CD14-positive monocyte (primary cell): ENCODE measurements at places on chromosomes 6 and 20.

- no peak for DNase-seq
These were observed 67.2 kb upstream of the PTGIS start for GRCh38 chr20:49635166-49635565.

GRCh38 chr6:53009056-53009455, 14.0 kb upstream of the GSTA4 start:
- no peak for DNase-seq

GRCh38 chr6:17851720-17852161, 135.7 kb downstream of the KIF13A start:
- DNase-seq, result no peak

DNA sequence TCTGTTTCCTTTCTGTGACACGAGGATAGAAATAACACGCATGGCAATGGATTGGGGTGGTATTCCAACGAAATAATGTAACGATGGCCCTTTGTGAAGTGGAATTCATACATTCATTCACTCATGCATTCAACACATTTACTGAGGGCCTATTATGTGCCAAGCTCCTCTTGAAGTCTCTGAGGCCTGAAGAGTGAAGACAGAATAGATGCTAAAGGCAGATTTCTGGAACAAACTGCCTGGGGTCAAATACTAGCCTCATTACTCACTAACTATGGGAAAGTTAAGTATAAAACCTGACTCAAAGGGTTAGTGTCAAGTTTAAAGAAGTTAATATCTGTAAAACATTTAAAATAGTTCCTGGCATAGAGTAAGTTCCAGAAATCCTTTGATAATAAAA, 279.6 kb upstream of the SULF2 start:
- no peak for DNase-seq

- DNase-seq, result no peak
These were observed 11.8 kb upstream of the FOXF2 start for GRCh38 chr6:1377526-1377925.

DNA sequence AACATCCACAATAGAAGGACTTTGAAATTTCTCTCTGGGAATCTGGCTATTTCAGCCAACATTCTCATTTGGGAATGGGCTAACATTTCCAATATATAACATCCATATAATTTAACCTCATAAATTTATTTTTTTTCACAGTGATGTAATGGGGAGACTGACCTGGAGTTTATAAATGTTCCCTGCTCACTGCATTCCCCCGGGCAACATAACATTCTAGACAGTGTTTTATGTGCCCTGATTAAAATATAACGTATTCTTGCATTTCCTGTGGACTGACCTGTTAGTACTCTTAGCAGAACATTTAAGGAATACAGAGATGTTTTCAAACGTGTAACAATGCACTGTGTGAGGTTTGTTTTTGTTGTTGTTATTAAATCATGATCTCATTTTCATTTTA, 20.9 kb downstream of the TSHZ2 start:
- DNase-seq, result no peak

- DNase-seq, result no peak
These were observed 131.1 kb downstream of the PXDC1 start for GRCh38 chr6:3620389-3620788.

DNA sequence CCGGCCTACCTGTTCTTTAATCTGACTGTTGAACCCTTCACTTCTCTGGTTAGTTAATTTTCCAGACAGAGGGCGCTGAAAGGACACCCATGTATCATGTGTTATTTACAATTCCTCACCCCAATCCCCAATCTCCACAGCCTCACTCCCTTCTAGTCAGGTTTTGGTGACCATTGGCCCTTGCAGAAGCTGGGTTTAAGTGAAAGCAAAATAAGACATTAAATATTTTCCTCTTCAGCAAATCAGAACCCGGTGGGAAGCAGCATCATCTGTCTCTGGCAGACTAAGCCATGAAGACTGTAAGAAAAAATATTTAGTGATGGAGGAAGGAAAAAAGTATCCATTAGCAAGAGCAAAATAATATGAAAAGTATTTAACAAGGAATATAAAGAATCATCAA, 9.4 kb upstream of the HLA-DQA1 start:
- DNase-seq, result peak; percentile 77

DNA sequence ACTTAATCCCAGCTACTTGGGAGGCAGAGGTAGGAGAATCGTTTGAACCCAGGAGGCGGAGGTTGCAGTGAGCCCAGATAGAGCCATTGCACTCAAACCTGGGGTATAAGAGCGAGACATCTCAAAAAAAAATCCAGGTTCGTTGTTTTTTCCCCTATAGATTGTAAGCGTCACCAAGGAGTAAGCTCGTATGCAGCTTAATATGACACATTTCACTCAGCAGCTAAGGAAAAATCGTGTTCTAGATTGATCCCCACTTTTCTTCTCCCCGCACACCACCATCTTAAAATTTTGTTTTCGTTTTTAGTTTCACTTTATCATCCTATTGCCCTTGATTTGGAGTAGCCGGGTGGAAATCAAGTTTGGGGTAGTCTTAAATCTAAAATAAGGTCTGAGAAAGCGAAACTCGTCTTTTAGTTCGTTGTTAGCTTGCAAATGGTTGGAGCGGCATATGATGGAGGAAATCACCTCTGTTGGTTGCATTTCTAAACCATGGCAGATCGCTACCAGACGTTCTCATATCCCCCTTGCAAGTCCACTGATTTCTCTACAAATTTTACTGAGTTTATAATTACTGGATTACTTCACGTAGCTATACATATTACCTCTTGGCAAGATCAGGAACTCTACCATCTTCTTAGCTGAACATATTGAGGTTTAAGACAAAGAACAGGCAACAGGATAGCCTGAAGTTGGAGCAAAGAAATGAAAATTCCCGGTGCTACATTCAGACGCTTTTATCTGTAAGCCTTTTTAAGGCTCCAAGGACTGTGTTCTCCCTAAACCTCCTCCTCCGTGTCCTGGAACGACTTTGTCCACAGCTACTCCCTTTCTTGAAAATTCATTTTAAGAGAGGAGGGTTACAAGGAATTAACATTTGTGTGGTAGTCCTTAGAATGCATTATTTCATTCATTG, 91.1 kb upstream of the BTN3A2 start:
- DNase-seq, result peak; percentile 28

- DNase-seq, result no peak
These were observed 581.4 kb upstream of the MMS22L start for GRCh38 chr6:97864366-97864765.

GRCh38 chr20:5282561-5282960, 34.2 kb downstream of the PROKR2 start:
- no peak for DNase-seq

DNA sequence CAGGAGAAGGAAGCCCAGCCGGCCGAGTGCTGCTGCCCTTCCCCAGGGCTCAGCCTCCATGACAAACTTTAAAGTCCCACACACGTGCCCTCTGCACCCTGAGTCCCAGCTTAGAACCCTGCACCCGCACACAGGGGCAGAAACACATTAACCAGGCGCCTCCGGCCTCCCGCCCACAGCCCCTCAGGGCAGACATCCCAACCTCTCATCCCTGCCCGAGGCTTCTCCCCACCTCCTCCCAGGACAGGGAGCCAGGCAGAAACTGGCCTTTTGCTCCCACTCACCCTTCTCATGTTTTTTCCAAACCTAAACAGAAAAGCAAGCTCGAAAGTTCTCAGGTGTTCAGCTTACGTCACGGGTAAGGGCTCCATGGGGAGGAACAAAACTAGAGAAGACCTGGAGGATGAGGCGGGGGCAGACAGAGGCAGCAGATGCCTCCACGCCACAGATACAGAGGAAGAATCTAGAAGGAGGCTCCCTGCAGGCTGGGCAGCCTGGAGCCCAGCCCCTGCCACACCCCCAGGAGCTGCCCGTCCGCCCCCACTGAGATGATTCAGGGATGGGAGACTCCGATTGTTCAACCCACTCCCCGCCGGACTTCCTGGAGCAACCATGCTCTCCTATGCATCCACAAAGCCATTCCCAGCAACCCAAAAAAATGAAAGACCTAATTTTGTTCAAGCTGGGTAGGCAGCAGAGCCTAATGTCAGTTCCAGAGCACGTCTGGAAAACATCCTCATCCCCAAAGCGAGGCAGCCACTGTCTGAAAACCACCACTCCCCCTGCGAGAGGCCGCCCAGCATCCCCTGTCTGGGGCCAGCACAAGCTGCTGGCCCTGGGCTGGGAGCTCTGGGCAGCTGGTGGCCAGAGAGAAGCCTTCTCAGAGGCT, 8.8 kb downstream of the KCNQ2 start:
- DNase-seq, result no peak

DNA sequence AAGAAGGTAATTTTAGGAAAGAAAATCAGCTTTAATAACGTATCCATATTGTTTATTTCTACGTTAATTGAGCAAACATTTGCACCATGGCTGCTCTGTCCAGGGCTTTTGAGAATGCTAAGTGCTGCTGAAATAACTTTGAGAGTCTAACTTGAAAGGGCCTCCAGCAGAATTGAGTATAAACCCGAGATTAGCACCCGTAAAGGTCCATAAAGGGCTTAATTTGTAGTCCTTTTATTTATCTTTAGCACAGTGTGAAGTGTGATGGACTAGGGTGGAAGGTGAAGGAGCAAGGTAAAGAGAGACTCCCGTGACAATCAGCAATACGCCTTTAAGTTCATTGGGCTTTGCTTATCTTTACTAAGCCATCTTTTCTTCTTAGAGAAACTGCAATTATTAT, 77.7 kb upstream of the SUPT3H start:
- no peak for DNase-seq

DNA sequence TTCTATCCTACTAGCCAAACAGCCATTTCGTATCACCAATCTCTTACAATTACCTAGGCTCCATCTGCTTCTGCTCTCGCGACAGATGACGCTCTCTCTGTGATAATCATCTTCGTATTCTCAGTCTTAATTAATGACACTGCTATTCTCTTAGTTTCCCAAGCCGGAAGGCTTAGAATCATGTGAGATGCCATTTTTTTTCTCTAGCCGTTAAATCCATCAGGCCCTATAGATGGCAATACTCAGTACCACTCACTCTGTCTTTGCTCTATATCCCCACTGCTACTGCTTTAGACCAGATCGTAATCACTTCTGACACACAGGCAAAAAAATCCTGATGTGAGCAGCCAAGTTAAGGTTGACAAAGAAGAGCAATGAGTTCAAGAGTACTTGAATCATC, 2.1 kb upstream of the THEMIS start:
- DNase-seq, result no peak

DNA sequence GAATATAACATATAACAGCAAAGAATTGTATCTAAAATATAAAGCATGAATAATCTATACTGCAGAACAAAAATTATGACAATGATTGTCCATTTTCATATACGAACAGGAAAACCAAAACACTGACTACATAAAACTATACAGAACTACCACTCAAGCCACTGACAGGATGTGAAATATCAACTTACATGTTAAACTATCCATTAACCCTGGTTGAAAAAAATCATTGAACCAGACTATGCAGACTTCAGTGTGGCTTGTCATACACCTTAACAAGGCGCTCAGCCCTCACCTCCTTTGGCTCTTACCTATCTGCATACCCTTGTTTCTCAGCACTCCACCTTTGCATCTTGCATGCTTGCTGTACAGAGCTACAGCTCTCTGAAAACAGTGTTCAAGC, 34.9 kb downstream of the ASCC3 start:
- no peak for DNase-seq

GRCh38 chr6:11276911-11277274, 44.4 kb upstream of the NEDD9 start:
- no peak for DNase-seq

GRCh38 chr20:14861028-14861699, 523.8 kb upstream of the FLRT3 start:
- DNase-seq, result no peak

DNA sequence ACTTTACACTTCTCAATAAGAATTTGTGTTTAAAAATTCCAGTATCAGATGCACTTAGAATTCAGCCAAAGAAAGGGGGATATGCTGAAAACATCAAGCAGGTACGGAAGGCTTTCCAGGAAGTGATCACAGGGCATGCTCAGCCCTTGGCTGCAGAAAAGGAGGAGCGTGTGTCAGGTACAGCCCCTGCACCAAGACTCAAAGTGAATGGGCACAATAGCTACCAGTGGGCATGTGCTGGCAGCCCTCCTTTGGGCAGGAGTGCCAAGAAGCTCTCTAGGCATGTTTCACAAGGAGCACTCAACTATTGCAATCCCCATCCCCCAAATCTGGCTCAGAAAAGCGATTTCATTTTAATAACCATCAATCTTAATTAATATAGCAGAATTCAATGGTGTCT, 298.8 kb downstream of the GMDS start:
- DNase-seq, result no peak

DNA sequence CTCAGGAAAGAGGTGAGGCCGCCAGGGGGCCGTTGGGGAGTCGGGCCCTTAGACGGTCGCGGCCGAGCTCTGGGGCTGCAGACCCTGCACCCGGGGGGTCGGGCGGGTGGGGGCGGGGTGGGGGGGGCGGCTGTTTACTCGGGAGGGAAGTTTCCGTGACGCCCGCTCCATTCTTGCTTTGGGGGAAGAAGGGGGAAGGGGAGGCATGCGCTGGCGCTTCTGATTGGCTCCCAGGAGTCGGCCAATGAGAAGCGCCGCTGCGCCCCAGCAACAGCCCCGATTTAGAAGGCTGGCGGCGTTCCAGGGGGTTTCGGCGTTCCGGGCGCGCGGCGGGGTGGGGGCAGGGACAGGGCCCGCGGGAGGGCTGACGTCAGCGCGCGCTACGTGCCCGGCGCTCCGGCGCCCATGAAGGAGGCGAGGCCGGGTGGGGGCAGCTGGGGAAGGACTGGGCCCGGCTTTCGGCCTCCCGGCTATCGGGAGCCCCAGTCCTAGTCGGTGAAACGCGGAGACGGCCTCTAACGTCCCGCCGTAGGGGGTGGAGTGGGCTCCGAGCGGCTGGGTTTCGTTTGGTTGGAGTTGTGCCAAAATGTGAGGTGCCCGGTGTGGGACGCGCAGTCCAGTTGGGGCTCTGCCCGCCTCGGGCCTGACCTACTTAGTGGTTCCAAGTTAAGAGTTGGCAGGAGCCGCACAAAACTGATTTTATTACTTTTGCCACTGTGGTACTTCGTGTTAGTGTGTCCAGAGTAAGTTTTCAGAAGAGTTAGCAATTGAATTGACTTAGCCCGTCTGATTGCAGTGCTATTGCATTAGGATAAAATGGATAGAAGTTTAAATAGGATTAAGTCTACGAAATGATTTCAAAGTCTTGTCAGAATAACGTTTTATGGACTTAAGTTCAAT, 1.1 kb downstream of the PNRC1 start:
- DNase-seq, result peak; percentile 98

GRCh38 chr6:132693478-132693877, 20.4 kb downstream of the VNN1 start:
- no peak for DNase-seq

DNA sequence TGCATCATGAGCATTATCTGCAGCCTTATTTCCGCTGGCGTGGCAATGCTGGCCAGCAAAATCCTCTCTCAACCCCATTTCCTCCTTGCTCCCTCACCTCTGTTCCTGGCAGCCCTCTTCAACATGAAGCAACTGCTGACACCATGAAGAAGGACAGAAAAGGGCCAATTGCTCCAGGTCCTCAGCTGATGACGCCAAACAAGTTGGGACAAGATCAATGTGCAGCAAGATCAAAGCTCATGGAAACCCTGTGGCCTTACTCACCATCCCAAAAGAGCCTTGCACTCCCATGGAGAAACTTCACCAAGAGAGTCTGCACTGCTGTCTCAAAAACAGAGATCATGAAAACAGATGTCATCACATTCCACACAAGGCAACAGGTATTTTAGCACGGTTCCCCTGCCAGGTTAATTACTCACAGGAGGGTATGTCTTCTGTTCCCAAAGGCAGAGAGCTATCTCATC, 7.4 kb downstream of the GFOD1 start:
- no peak for DNase-seq

GRCh38 chr6:43254138-43254817, 11.0 kb downstream of the TTBK1 start:
- DNase-seq, result no peak
